Karpas-422 (cell line): ENCODE measurements at places on chromosomes 16 and 17.
A peak's percentile ranks its signal among the peaks of the same experiment; 100 is the strongest.

DNA sequence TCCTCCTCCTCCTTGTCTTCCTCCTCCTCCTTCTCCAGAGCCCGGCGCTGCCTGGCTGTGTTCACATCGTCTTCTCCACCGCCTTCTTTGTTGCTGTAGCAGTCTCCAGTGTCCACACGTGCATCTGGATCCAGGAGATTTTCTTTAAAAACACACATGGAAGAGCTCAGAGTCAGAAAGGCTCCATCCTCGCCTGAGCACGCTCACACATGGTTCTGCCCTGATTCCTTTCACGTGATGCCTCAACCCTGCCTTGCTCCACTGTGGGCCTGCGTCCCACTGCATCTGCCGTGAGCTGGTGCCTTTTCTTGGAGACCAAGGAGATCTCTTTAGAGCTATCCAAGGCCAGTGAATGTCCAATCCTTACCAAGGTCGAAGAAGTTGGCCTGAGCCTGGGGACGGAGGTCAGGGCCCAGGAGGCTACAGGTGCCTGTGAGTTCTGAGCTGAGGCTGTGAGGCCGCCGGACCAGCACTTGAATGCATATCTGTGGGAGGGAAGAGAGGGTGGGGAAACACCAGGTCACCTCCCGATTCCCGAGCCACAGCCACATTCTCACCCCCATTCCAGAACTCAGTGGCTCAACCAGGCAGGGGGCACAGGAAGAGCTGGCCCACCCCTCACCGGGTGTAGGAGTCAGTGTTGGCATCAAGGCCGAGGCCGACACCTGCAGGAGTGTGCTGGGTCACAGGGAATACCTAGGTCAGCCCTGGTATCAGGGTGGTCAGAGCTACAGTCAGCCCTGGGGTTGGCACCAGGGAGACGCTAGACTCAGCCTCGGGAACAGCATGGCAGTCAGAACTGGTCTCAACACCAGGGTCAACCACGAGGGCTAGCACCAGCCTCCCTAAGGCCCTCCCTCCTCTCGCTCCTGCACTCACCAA is 37.6 kb downstream of the HASPIN start:
- DNase-seq: no peak

DNA sequence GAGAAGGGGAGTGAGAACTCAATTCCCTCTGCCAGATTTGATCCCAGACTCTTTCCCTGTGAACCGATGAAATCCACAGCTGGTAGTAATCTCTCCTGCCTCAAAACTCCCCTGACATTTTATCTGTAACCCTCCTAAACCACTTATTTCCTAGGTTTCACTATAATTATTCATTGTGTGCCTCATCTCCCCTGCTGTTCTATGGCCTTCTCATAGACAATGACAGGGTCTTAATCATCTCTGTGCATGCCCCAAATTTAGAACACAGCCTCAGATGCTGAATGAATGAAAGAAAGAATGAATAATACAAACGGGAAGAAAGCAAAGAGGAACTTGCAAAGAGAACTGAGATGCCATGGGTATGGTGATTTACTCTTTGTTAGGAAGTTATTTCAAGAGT is 451.1 kb downstream of the HS3ST3B1 start:
- no peak for DNase-seq

DNA sequence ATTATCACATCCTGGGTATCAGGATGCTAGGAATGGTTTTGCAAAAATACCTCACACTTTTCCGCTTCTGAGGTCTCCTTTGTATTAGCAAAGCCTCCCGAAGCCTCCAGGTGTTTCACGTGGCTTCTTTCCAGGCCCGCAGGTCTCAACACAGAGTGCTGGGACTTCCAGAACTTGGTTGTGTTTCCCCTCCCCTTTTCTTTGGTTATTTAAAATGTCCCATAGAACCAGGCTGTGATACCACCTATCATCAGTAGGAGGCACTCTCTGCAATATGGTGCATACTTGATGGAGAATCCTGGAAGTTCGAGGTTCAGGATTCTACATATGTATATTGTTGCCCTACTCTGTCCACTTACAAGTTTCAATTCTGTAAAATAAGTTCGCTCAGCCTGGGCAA is 28.8 kb downstream of the ATP2C2 start:
- DNase-seq: no peak

- DNase-seq: no peak
Observed at GRCh38 chr17:39151150-39151942, at the start of gene PLXDC1. TSS of gene PLXDC1 (minus strand) at chr17:39151637. CDS start at chr17:39151437, 200 bp downstream.

DNA sequence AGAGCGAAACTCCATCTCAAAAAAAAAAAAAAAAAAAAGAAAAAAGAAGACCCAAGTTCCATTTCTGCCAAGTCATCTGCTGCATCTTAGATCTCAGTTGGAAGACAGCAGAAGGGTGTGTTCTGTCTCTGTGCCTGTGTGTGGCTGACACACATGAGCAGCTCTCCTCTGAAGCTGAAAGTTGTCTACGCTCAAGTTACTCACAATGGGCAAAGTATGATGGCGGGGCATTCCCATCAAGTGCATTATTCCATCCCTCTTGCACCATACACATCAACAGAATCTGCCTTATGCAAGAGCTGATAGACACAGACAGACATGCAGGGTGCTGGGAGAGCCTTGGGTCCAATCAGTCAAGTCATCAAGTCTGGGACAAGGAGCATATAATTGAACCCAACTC is 402.2 kb downstream of the XYLT1 start:
- DNase-seq: no peak

GRCh38 chr17:69300222-69300621 is 26.7 kb downstream of the ABCA5 start:
- no peak for DNase-seq

DNA sequence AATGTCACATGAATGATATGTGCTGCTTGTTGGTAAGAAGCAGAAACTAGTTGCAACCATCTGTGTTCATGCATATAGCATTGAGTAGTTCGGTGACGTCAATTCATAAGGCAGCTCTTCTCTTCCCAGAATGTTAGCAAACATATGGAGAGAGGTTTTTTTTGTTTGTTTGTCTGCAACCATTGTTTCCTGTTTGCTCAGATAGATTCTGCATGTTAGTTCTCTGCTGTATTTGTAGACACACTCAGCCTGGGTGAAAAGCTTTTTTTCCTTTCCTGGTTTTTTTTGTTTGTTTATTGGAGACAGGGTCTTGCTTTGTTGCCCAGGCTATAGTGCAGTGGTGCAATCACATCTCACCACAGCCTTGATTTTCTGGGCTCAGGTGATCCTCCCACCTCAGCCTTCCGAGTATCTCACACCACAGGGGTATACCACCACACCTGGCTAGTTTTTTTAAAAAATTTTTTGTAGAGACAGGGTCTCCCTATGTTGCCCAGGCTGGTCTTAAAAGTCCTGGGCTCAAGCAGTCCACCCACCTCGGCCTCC is 16.7 kb downstream of the WSB1 start:
- DNase-seq: no peak

GRCh38 chr16:65751622-65752521 is 614.6 kb upstream of the CDH5 start:
- DNase-seq: no peak

DNA sequence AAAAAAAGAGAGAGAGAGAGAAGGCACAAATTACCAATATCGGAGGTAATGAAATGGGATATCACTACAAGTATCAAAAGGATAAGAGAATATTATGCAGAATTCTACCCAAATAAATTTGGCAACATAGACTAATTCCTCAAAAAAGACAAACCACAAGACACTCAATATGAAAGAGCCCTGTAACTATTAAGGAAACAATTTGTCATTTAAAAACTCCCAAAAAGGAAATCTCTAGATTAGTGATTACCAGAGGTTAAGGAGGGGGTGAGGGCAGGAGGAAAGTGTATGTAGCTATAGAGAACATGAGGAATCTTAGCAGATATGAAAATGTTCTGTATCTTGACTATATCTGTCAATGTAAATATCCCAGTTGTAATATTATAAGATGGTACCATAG is 54.0 kb downstream of the CFDP1 start:
- no peak for DNase-seq

GRCh38 chr17:21296097-21297025 is 11.8 kb downstream of the MAP2K3 start:
- no peak for DNase-seq

DNA sequence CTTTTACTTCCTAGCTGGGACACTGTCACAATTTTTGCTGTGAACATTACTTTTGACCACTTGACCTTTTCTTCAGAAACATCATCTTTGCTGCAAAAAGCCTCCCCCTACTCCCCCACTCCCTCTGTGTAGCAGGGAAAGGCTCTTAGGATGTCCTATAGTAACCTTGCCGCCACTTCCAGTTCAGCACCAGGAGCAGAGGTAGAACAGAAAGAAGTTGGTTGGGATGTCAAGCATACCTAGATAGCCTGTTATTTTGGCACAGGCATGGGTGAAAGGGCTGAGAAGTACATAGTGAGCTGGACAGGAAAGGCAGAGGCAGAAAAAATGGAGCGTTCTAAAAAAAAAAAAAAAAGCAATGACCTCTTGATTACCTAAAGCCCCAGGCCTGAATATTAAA is 31.3 kb downstream of the SMIM36 start:
- DNase-seq: no peak

DNA sequence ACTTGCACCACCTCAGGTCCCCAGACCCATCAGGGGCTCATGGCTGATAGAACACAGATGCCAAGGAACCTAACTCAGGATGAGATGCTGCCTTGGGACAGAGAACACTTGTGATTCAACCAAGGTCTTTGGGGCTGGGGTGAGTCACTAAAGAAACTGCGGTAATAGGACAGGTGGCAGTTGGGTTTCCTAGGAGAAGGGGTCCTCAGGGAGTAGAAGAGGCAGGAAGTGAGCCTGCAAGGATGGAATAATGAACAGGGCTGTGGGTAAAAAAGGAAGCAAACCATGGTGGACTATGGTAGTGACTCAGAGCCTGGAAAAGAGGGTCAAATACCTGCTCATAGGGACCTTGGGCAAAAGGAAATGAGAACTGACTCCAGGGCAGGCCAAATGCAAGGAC is 6.5 kb upstream of the PNPO start:
- DNase-seq: no peak

DNA sequence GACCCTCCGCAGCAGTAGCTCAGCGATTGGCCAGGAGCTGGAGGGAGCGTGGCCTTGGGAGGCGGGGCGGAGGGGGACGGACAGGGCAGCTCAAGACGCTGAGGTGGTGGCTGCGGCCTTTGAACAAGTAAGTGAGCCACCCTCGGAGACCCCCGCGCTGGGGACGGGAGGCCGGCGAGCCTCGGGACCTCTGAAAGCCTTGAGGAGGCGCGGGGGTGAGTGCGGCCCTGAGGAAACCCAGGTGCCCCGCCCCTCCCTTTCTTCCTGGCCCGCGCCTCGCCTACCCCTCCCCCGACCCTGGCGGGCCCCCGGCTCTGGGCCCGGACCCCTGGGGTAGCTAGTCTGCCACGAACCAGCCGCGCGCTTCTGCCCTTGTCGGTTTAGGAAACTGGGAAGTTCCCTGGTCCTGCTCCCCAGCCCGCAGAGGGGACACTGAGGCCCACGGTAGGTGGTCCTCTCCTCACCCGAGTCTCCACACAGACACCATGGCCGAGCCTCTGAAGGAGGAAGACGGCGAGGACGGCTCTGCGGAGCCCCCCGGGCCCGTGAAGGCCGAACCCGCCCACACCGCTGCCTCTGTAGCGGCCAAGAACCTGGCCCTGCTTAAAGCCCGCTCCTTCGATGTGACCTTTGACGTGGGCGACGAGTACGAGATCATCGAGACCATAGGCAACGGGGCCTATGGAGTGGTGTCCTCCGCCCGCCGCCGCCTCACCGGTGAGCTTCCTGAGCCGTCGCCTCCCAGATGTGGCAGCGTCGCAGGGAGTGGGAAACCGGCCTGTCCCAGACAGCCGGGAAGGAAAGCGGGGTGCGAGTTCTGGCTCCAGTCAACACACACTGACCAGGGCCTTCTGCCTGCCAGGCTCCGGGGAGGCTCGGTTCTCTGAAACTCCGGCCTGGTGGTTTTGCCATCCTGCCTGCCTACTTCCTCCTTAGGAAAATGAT is at the start of gene MAPK7:
Gene MAPK7 (plus strand): TSS at position 83 of the 945 bp plus-strand sequence. CDS start 403 bp downstream, at position 486.
- DNase-seq: no peak

DNA sequence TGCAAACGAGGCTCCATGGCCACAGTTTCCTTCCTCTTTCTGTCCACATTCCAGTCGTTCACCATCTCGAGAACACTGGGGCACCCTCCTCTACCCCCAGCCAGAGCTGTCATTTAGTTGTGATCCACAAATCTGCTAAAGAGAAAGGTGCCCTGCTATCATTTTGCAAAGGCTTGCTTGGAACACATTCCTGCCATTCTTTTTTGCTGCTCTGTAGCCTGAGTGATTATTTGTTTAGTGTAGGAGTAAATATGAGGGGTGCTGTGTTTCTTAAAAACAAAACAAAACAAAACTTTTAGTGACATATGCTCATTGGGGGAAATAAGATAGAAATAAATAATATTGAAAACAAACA is 166.7 kb downstream of the PRKCA start:
- DNase-seq: no peak

DNA sequence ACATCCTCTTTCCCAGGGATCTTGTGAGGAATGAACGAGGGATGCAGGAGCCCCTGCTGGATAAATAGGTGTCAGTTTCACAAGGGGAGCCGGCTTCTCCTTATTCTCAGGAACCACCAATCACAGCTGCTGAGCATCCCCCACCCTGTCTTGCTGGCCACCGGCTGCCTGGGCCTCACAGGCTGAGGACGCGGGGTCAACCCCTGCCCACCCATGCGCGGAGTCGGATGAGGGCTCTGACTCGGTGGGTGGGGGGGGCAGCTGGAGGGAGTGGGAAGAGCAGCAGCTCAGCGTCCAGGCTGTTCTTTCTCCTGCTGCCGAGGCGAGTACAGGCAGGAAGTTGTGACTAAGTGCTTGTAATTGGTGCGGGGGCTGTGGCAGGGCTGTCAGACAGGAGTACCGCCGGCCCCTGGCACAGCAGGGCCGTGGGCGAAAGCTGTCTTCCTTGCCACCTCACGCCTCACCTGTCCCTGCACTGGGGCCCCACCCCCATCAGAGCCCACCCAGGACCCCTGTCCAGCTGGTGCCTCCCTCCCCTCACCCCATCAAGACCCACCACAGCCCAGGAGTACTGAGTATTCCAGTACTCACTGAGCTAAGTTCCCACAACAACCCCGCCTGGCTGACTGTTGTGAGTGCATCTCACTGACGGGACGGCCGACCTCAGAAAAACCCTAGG is 11.0 kb upstream of the DPEP1 start:
- DNase-seq: peak; percentile 46
